Globus pallidus (tissue), 1 donor: ENCODE measurements at places on chromosomes 6 and 20.
A peak's percentile ranks its signal among the peaks of the same experiment; 100 is the strongest.

GRCh38 chr6:156359912-156360311, 417.3 kb upstream of the ARID1B start:
- no peak for DNase-seq

GRCh38 chr6:143647732-143648131, 30.0 kb upstream of the PHACTR2 start:
- DNase-seq: no peak

- no peak for DNase-seq
Measured at GRCh38 chr6:113171882-113172281, 685.3 kb upstream of the MARCKS start.

GRCh38 chr6:100614386-100614785, 149.7 kb upstream of the SIM1 start:
- no peak for DNase-seq

- peak; percentile 61 for DNase-seq
Measured at GRCh38 chr6:38088829-38089228, 269.3 kb downstream of the ZFAND3 start.

- no peak for DNase-seq
Measured at GRCh38 chr6:169967687-169968086, 216.3 kb downstream of the ERMARD start.

- peak; percentile 62 for DNase-seq
Measured at GRCh38 chr6:10555625-10556309, 34.6 kb downstream of the GCNT2 start.

DNA sequence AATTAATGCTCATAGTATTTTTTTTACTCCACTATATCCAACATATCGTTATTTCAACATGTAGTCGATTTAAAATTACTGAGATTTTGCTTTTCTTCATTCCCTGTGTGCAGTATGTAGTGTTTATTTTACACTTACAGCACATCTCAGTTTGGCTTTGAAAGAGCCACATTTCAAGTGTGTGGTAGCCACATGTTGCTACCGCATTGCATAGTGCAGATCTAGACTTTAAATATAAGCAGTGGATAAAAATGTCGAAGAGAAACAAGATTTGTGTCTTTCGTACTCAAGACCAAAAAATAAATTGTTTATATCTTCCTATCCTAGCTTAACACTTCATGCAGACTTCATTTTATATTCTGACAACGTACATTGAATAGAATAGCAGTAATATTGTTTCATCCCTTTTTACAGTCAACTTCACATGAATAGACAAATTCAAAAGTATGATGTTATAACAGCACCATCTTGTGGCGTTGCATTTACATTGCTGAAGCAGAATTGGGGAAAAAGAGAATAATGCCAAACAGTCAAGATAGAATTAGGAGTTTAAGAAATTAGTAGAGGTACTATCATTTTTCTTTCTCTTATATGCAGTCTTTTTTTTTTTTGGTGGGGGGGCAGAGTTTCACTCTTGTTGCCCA, 29.9 kb downstream of the FBXO5 start:
- peak; percentile 26 for DNase-seq

DNA sequence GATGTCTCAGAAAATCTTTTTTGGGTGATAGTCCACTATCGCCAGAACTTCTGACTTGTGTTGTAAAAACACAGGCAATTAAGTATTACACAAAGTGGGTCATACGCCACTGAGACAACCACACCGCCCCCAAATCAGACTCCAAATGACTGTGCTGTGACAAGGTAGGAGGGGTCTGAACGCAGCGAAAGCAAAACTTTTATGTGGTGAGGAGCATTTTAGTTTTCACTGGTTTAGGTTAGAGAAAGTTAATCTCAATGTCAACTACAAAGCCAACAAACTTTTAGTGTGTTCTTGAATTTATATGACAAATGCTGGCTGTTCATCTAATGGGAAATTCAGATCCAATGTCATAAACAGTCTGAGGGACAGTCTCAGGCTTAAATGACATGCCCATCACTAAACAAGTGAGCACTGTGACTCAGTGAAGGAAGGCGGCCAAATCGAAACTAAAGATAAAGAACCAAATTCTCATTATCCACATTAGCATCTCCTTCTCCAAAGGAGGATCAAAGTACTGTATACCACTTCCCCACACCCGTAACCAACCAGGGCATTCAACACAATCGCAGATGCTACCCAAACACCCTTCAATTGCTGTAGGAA, 186.7 kb downstream of the GJA10 start:
- no peak for DNase-seq

DNA sequence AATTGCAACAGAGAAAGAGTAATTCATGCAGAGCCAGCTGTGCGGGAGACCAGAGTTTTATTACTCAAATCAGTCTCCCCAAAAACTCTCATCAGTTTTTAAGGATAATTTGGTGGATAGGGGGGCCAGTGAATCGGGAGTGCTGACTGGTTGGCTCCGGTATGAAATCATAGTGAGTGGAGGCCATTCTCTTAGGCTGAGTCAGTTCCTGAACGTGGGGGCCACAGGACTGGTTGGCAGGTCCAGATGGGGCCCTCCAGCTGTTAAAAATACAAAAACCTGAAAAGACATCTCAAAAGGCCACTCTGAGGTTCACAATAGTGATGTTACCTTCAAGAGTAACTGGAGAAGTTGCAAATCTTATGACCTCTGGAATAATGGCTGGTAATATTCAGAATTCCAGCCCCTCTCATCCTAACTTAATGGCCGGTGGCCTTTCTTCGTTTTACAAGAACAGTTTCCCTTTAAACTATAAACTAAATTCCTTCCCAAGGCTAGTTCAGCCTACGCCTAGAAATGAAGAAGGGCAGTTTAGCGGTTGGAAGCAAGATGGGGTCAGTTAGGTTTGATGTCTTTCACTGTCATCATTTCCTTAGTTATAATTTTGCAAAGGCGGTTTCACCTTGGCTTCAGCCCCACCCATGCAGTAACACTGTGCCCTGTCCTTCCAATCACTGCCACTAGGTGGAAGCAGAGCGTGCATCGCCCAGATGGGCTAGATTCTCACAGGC, 6.8 kb upstream of the MICA start:
- DNase-seq: peak; percentile 56

DNA sequence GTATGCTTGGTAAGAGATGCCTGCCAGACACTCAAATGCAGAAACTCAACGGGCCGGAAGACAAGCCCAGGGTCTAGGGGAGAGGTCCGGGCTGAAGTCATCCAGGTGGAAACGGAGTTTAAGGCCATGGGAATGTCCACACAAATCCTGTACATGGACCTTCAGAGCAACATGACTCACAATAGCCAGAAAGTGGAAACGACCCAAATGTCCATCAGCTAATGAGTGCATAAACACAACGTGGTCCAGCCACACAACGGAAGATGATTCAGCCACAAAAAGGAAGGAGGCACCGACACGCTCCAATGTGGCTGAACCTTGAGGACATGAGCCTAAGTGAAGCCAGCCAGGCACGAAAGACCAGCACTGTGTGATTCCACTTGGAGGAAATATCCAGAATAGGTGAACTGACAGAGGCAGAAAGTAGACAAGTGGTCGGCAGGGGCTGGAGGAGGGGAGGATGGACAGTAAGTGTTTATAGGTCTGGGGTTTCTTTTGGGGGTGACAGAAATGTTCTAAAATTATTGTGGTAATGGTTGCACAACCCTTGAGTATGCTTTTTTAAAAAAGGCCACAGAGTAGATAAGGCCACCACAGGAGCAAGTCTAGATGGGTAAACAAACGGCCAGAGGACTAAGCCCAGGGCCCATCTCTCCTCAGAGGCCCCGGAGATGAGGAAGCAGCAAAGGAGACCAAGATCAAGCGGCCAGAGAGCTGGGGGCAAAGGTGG, 105.6 kb downstream of the PREX1 start:
- peak; percentile 76 for DNase-seq

GRCh38 chr6:108589244-108589791, 28.6 kb downstream of the FOXO3 start:
- DNase-seq: peak; percentile 79

DNA sequence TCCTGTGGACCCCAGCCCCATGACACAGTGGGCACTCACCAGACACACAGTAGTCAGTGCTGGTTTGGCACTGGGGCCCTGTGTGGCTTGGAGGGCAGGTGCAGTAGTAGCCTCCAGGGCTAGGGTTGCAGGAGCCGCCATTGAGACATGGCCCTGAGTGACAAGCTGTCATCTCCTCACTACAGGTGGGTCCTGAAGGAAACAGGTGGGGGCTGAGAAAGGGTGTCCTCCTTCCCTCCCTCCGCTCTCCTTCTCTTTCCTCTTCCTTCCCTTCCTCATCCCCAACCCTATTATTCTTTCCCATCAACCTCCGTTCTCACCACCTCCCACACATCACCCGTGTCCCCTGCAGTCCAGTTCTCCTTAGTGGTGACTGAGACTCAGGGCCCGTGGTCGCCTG, 10.2 kb downstream of the NOTCH4 start:
- DNase-seq: no peak

- no peak for DNase-seq
Measured at GRCh38 chr6:20234136-20234535, 21.9 kb upstream of the MBOAT1 start.

GRCh38 chr6:18245642-18246041, 18.7 kb downstream of the DEK start:
- no peak for DNase-seq

GRCh38 chr20:23397961-23398360, 23.3 kb downstream of the NAPB start:
- DNase-seq: no peak

- DNase-seq: no peak
Measured at GRCh38 chr6:54441687-54442248, 133.5 kb downstream of the TINAG start.

DNA sequence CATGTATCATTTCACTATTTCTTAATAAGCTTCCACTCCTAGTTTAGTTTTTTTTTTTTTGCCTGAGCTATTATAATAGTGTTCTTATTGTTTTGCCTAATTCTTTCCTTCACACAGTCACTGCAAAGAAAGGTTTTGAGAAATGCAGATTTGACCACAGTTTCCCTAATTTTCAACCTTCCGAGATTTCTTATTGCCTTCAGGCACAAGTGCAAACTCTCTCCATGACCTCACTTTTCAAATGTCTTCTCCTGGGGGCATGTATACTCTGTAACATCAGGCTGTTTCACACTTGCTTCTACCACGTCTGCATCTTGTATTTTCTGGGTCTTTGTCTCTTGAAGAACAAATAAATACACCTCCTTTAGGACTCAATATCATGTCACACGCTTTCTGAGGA, 339.0 kb upstream of the CITED2 start:
- no peak for DNase-seq

- DNase-seq: no peak
Measured at GRCh38 chr6:27471365-27472115, 1.4 kb downstream of the ZNF184 start.

GRCh38 chr6:113481910-113482309, 375.2 kb upstream of the MARCKS start:
- DNase-seq: no peak

- DNase-seq: peak; percentile 70
Measured at GRCh38 chr20:19661717-19662636, 96.1 kb upstream of the RIN2 start.

DNA sequence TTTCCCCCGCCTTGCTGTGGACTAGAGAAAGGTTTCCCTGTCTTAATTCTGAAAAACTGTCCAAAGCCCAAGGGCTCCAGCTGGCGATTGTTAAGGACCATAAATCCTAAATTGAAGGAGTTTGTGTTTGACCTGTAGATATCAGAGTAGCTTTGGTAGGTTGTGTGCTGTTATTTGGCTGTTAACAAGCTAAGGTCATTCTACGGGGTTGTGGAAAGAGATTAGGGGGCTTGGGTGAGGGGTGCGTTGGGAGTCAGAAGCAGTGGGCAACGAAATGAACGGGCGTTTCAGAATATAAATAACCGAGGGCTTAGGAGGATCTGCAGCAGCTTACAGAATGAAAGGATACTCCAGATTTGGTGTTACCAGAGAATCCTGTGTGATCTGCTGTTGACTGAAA, 32.6 kb upstream of the BTN3A2 start:
- DNase-seq: no peak

DNA sequence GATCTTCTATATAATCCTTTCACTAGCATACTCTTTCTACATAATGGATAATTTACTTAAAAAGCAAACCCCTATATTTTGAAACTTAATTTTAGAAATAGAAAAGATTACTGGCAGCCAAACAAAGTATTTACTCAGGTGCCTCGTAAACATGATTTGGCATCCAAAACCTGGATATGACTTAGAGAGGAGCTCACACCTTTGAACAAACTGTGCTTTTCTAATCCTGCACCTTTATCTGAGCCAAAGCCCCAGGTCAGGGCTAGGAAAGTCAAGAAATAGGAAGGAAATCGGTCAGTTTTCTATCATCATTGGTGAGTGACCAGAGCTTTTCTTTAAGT, 170.9 kb downstream of the PHF3 start:
- no peak for DNase-seq

- no peak for DNase-seq
Measured at GRCh38 chr6:97294451-97294850, 11.4 kb upstream of the MMS22L start.

DNA sequence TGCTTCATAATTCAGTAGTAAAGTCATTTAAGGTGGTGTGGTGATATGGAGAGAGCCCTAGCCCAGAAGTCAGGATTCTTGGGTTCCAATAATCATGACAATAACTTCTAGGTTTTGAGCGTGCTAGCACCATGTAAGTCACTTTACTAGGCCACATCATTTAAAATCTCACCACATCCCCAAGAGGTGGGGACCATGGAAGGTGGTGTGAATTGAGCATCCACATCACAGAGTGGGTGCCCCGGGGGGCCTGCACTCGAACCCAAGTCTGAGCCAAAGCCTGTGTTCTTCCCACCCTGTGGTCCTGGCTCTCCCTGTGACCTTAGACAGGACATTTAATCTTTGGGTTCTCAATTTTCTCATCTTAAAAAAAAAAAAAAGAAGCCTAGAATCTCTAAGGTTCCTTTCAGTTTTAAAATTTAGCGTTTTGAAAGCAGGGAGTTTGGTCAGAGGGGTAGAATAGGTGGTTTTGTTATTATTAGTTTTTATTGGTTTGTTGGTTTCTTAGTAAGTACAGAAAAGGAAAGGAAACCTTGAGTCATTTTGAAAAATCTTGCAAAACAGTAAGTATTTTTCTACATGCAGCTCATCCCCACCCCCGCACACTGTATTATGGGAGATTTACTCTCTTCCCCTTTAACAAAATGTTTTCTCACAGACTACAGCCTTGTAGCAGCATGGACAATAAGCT, 26.4 kb downstream of the ARMC2 start:
- no peak for DNase-seq

DNA sequence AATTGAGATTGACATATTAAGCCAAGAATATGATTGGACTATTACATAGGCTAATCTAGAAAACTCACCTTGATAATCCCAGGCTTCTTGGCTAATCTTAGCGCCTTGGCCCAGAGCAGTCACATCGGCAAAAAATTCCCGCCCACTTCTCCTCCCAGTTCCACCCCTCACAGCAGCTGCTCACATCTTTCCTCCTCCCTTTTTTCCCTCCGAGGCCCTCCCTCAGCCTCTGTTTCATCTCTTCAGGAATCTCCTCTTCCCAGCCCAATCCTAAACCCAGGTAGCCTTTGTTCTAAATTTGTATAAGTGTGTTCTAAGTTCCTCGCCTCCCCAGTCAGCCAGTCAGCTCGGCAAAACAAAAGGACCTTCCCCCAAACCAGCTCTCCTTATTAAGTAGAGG, 184.3 kb downstream of the PRKN start:
- DNase-seq: no peak

DNA sequence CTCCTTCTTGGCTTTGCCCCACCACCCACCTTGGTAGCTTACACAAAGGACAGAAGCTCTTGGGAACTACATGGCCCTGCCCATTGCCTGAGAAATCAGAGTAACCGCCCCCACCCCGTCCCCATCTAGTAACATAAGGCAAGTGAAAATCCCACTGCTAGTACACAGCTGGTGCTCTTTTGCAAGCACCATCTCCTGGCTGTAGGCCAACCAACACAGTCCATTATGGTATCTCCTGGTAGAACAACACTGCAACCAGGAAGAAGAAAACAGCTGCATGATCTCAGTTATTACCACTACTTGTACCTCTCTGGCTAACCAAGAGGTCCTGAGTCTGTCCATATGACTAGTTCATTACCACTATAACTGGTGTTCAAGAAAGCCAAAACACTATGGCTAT, 841.1 kb upstream of the MANEA start:
- no peak for DNase-seq
